ENCODE measurements at places on chromosomes 12 and 14.

DNA sequence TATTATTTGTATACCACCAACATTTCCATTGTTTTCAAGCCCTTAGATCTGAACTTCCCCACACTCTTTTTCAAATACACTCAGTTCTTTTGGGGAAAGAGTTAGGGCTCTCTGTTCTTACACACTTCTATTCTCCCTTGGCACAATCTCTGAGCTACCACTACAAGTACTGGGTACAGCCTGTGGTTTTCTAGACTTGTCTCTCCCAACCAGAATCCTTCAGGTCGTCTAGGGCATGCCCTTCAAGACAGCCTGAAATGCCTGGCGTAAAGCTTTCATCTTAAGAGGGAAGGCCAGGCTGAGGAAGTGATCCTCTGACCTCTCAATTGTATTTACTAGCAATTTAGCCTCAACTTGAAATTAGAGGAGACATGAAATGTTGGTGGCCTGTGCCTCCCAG, 1442.0 kb downstream of the AACS start:
- no peak for DNase-seq

DNA sequence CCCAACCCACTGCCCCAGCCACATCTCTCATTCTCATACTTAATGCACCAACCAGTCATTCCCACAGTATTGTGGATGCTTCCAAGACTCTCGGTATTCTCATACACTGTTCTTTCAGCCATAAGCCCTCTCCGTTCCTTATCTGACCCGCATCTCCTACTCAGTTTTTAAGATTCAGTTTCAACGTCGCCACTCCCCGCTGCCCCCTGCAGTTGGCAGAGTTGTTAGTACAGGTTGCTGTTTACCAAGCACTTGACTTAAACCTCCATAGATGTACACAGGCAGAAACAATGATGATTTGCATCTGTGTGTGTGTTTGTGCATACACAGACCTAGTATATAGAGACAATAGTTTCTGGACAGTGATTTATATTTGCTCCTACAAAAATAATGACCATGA, 40.2 kb downstream of the PAH start:
- DNase-seq: no peak

GRCh38 chr12:78698747-78699146, 165.8 kb upstream of the SYT1 start:
- DNase-seq: no peak

GRCh38 chr12:4277857-4278256, 4.3 kb downstream of the CCND2 start:
- no peak for DNase-seq

DNA sequence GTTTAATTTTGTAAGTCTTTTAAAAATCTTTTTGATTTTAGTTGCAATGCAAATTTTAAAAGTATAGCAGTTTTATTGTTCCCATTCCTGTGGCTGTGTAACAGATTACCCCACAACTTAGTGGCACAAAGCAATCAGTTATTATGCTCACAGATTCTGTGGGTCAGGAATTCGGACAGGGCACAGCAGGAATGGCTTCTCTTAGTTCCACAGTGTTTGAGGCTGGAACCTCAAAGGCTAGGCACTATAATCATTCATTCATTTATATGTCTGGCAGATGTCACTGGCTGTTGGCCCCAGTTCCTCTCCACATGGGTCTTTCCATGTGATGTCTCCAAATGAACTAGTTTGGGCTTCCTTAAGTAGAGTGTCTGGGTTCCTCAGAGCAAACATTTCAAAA, 193.3 kb downstream of the RAD51B start:
- DNase-seq: no peak

DNA sequence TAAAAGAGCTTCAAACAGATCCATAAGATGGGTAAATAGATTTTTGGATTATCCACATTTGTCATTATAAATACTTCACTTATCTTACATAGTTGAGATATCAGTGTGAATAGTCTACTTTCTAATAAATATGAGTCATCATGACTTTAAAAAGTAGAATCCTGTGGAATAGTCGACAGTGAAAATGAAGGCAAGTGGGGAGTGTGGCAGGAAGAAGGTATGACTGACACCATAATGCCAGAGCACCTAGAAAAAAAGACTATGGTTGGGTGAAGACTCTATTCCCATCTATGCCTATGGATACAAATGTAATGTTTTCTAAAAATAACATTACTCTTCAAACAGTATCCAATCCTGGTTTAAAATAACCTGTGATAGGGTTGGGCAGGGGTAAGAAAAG, 117.5 kb downstream of the MDGA2 start:
- DNase-seq: no peak

DNA sequence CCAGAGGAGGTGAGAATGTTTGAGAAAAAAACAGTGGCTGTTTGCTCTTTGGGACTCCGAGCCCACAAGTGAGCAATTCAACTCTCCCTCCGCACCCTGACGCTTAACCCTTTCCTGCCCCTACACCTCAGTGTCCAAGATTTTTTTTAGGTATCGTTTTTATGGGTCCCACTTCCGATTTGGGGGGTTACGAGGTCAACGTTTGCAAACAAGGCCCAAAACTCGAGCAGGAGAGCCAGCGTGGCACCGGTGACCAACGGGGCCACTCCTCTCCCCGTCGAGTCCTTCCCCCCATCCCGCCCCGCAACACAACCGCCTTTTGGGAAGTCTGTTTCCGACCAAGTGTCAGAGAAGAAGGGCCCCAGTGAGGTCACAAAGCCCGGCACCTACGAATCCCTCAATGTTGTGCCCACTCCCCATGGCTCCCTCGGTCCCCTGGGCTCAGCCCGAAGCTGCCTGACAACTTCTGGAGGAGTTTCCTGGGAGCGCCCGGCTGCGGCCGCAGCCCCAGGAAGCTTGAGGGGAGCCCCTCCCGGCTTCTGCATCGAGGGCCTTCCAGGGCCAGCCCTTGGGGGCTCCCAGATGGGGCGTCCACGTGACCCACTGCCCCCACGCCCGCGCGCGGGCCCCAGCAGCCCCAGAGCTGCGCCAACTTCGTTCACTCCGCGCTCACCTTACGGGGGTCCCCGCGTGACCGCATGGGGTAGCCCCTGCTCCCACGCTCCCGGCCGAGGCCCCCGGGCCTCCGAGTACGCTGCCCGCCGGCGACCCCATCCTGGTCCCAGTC, 1.2 kb downstream of the CDK2AP1 start:
- DNase-seq: no peak

GRCh38 chr12:120725151-120725658, 421 bp upstream of the ACADS start:
- no peak for DNase-seq

DNA sequence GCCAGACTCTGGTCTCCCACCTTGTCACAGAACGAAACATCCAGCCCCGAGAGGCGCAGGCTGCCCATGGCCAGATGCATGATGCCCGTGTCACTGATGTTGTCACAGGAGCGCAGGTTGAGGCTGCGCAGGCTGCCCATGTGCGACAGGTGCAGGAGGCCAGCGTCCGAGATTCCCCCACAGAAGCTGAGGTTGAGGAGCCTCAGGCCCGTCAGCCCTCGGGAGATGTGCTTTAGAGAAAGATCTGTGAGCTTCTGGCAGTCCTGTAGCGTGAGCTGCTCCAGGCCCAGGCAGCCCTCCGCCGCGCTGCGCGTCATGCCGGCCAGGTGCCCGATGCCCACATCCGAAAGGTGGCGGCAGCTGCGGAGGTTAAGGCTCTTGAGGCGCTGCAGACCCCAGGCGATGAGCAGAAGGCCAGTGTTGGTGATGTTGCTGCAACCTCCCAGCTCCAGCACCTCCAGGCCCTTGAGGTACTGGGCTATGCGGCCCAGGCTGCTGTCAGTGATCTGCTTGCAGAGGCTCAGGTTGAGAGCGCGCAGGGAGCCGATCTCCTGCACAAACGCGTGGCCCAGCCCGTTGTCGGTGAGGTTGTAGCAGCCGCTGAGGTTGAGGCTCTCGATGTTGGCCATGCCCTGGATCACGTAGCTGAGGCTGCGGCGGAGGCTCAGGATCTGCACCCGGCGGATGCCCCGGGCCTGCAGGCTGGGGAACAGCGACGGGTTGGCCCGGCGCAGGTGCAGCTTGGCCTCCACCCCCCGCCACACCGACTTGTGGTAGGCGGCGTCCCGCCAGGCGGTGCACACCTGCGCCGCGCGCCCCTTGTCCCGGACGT, 991 bp downstream of the FBXL14 start:
- DNase-seq: peak; percentile 24

GRCh38 chr12:24600551-24600950, 348.4 kb downstream of the BCAT1 start:
- DNase-seq: no peak

DNA sequence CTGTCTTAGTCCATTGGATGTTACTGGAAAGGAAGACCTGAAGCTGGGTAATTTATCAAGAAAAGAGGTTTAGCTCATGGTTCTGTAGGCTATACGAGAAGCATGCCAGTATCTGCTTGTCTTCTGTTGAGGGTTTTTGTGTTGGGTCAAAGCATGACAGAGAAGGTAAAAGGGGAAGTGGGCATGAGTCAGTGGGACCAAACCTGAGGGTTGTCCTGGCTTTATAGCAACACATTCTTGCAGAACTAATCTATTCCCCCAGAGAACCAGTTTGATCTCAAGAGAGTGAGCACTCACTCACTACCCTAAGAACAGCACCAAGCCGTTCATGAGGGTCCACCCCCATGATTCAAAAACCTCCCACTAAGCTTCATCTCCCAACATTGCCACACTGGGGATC, 19.0 kb upstream of the KRAS start:
- no peak for DNase-seq

GRCh38 chr12:84660139-84660538, 252.5 kb downstream of the SLC6A15 start:
- DNase-seq: no peak

GRCh38 chr12:12714276-12715021, 2.7 kb upstream of the CDKN1B start:
- DNase-seq: no peak

DNA sequence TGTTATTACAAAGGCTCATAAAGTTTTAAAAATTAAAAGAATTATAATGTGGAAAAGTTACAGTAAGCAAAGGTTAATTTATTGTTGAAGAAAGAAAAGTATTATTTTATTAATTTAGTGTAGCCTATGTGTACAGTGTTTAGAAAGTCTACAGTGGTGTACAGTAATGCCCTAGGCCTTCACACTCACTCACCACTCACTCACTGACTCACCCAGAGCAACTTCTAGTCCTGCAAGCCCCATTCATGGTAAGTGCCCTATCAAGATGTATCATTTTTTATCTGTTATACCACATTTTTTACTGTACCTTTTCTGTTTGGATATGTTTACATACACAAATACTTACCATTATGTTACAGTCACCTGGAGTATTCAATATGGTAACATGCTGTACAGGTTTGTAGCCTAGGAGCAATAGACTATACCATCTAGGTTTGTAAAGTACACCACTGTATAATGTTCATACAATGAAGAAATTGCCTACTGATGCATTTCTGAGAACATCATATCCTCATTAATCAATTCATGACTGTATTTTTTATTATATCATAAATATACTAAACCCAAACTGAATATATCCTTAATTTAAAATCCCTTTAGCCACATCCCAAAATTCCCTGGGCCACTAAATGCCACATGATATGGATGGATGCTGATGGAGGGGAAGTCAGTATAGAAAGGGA, 43.6 kb upstream of the NID2 start:
- DNase-seq: no peak

DNA sequence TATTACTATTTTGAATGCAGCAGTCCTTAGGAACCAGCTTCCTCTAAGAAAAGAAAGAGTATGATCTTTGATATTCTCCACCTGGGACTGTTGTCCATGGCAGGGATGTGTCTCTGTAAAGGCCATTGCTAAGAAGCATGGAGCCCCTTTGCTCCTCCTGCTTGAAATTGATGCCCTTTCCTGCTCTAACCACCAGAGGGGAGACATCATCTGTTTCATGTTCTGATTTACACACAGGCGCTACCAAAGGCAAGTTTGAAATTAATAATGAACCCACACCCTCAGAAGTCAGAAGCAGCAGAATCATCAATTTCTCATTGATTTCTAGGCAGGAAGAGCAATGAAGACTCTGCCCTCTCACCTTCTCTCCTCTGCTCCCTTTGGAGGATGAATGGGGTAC, 253.8 kb downstream of the RMST start:
- DNase-seq: no peak
